ENCODE measurements at places on chromosomes 5 and 9.
A peak's percentile ranks its signal among the peaks of the same experiment; 100 is the strongest.

- no peak for DNase-seq
Measured at GRCh38 chr9:123933440-123934212, 3.7 kb upstream of the DENND1A start.

- DNase-seq: no peak
Measured at GRCh38 chr5:177234841-177235240, 68.7 kb downstream of the RAB24 start.

GRCh38 chr5:80266566-80266965 lies 10.7 kb upstream of the SERINC5 start:
- DNase-seq: no peak

DNA sequence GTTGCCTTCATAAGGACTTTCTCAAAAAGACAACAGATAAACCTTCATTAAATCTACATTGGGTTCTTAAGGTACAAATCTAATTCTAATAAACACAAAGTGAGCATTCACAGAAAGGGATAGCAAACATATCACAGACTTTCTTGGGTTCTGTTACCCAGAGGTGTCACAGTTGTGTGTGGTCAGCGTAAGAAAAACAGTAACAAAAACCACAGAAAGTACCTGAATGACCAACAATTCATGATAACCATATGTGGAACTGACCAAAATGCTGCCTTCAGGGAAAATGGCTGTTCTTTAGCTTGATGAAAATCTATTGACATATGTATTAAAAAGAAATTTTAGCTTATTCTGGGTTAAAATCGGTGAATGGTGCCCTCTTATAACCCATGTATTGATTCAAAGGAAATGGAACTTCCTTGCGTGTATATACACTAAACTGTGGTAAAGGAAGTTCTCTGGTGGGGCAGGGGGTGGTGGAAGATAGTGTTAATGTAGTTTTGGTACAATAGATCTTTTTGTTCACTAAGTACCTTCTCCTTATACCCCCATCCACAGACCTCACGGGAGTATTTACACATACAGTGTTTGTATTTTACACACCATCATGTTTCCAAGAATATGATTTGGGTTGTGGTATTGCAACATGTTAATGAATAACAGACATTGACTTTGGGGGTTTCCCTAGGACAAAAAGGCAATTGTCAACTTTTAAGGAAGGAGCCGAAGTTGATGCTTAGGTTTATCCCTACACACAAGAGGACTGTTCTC lies 152.5 kb downstream of the APBA1 start:
- DNase-seq: no peak

DNA sequence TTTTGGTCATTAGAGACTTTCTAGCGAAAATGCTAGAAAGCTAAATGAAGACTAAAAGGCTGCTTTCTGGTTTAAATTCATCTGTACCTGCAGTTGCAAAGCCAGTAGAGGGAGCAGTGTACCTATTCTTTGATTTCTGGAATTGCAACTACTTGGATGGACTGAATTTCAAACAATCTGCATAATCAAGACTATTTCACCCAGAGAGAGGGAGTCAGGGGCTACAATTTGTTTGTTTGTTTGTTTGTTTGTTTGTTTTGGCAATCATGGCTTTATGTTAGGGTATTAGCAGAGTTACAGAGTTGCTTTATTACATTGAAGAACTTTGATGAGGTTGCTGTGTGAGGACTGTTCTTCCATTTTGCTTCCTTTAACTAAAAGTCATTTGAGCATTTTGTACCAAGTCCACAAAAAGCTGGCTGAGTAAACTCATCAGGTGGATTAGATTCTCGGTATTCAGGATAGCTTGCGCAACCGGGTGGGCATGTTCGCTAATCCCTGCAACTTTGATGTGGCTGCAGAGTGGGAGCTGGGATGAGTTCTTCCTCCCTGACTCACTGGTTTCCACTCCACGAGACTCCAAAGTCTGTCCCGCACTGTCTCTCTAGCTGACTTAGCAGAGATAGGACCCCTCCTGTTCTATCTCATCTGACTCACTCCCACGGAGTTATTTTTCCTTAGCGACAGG lies 80.0 kb upstream of the TUT7 start:
- peak; percentile 38 for DNase-seq

DNA sequence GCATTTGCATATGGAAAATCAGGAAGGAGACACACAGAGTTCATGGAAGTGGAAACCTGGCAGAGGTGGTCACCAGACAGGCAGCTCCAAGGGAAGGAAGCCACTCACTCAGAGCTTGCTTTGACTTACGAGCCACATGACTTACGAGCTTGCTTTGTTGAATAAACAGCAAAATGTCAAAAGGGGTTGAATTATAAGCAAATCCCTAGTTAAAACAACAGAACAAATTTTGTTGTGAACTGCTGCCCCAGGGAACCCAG lies 164.3 kb downstream of the SYK start:
- no peak for DNase-seq

GRCh38 chr9:117425566-117425965 lies 10.7 kb upstream of the ASTN2 start:
- DNase-seq: no peak

GRCh38 chr5:35182910-35183535 lies 47.3 kb downstream of the PRLR start:
- DNase-seq: peak; percentile 16

DNA sequence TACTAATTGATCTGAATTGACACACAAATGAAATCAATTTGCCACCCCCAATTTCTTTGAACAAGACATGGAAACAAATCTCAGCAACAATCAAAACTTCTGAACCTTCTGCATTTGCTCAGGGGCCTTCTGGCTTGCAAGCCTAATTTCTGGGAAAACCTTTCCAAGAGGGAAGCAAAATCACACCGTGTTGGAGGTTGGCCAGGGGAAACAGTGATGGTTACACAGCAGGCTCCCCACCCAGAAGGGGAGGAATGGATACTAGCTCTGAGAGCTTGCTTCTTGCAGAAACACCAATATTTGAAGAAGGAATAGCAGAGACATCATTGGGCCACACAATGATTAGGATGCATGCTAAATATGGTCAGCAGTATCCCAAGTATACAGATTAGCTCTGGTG lies 488.6 kb upstream of the TRPC7 start:
- no peak for DNase-seq

GRCh38 chr9:94654165-94654894 lies 15.0 kb upstream of the FBP1 start:
- DNase-seq: peak; percentile 57

- DNase-seq: no peak
Measured at GRCh38 chr5:173686950-173687349, 70.5 kb upstream of the BOD1 start.

DNA sequence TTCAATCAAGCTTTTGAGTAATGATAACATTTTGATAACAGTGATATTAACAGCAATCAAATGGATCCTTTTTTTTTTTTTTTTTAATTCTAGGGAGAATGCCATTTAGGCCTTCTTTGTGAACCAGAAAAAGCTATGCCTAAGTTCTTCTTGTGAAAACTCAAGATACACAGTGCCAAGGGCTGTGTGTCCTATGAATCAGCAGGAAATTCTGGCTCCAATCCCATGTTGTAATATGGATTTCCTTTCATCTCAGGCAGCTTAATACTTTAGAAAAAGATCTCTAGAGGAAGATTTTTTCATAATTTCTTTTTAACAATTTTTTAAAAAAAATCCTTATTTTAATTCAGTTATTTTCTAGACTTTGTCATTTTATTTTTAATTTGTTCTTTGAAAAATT lies 96.1 kb downstream of the NUDT12 start:
- no peak for DNase-seq

- no peak for DNase-seq
Measured at GRCh38 chr9:73347720-73348119, 196.1 kb downstream of the ANXA1 start.

DNA sequence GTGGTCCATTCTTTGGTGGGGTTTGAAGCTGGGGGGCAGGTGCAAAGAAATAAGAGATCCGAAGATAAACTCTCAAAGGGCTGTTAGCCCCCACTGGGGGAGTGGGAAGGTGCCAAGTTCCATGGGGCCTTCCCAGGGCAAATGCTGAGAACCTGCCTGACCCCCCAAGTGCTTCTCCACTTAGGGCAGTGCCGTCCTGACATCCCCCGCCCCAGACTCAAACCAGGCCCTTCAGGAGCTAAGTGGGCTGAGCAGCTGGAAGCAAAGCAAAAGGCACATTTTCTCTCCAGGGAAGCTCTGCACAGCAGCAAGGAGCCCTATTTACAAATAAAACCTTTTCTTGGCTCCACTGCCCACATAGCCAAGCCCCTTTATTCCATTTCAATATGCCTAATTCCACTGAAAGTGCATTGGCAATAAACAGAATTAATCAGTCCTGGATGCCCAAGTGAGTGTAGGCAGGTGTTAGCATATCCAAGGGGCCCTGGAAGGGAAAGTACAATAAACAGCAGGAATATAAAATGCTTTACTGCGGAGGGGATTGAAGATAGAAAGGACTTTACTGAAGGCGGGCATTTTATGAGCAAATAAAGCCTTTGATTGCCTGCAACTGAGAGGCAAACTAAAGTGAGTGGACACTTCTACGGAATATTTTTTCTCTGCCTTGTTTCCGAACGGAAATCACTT lies 44.6 kb downstream of the WHRN start:
- DNase-seq: no peak

- DNase-seq: no peak
Measured at GRCh38 chr9:78363221-78363620, 66.3 kb downstream of the PSAT1 start.

- DNase-seq: no peak
Measured at GRCh38 chr9:119398350-119398749, 29.1 kb upstream of the BRINP1 start.

DNA sequence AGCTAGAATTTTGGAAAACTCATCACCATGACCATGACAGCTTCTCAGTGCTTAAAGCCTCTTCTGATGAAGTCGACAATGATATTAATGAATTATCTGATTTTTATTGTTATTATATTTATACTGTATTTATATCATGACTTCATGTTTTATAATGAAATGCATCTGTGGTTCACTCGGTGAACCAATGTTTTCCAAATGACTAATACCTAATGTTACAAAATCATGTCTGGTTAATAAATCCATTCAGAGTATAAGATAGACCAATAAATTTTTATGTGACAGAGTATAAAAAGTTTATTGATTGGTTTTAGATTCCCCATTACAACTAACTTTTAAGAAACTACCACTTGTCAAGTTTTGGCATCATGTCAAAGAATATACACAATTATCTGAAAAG lies 416.5 kb downstream of the MLLT3 start:
- no peak for DNase-seq

DNA sequence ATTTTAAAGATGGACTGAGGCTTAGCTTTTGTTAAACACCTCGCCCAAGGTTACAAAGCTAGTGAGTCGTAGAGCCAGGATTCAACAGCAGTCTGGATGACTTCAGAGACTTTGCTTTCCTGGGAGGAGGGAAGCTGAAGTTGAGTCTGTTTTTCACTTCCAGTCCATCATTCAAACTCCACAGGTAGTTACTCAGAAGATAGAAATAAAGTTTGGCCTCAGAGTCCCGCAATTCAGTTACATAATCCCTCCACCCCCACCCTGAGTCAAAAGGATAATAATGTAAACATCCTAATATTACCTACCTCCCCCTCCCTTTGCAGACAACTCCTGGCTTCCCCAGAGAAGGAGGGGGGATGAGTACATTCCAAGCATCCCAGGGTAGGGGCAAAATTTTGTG lies 8.1 kb downstream of the HBEGF start:
- DNase-seq: no peak
